Coronary artery (tissue), 2 donors: ENCODE measurements at places on chromosomes 2 and 18.

DNA sequence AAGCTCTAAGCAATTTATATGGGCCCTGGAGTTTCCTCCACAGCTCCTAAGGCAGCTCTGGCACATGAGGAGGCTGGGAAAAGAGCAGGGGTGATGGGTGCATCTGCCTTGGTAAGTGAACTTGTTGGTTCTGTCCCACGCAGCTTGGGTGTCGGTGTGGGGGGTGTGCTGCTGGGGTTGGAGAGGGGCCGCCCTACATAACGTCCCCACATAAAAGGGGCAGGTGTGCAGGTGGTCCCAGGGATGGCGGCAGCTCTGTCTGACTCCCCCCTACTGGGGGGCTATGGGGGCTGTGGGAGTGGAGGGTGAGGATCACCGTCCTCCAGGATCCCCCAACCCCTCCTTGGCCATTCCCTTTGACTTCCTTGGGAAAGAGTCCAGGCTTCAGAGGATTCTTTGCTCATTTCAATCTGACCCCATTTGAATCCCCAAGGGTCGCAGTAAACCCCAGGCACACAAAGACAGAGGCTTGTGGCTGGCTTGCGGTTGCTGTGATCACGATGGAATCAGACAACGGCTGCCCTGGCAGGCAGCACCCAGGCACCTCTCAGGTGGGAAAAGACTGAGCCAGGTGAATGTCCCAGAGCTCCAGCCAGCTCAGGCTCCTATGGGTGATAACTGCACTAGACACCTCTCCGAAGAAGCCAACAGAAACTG lies 34.5 kb upstream of the CD8A start:
- DNase-seq: no peak

DNA sequence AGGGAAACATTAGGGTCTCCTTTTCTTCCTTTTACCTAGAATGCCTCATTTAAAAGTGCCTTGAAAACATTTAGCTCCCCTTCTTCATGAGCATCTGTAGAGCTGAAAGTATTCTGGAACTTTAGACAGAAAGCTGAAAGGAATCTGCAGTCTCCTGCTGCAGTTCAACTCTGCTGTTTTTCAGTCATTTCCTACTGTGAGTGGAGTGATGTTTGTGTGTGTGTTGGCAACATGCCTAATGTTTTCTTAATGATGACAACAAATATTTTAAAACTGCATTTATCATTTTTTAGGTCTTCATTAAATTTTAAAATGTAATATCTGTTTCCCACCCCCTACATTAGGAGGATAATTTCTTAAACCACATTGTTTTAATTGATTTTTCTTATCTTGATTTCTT lies 66.6 kb downstream of the TWSG1 start:
- DNase-seq: no peak

DNA sequence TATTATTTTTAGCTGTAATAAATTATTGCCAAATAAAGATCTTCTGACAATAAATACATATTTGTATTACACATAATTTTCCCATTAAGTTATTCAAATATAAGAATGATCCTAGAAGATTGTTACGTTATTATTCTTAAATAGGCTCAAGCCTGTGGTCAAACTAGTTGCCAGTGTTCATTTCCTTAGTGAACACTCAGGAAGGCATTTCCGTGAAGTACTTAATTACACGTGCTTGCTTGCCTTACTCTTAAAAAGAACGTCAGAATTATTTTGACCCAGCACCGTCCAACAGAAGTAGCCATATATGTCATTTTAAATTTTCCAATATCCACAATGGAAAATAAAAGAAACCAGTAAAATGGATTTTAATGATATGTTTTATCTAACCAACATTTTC lies 249.8 kb downstream of the TXNL1 start:
- DNase-seq: no peak

DNA sequence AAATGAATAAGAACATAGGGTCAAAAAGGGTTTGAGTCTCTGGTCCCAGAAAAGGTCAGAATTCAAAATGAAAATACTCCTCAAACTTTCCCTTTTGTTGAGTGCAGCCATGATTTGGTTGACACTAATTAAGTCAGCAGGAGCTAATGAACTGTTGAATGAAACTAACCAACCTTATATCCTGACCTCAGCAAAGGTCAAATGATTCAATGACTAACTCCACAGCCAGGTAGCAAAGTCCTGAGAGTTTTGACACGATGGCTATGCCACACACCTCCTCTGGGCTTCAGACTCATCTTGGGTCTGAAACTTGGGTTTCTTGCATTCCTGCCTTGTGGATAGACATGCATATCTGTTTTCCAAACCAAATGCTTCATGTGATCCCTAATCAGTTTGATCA lies 172.3 kb downstream of the INO80D start:
- no peak for DNase-seq

- DNase-seq: no peak
Measured at GRCh38 chr2:177593402-177593801, 200.8 kb downstream of the AGPS start.

DNA sequence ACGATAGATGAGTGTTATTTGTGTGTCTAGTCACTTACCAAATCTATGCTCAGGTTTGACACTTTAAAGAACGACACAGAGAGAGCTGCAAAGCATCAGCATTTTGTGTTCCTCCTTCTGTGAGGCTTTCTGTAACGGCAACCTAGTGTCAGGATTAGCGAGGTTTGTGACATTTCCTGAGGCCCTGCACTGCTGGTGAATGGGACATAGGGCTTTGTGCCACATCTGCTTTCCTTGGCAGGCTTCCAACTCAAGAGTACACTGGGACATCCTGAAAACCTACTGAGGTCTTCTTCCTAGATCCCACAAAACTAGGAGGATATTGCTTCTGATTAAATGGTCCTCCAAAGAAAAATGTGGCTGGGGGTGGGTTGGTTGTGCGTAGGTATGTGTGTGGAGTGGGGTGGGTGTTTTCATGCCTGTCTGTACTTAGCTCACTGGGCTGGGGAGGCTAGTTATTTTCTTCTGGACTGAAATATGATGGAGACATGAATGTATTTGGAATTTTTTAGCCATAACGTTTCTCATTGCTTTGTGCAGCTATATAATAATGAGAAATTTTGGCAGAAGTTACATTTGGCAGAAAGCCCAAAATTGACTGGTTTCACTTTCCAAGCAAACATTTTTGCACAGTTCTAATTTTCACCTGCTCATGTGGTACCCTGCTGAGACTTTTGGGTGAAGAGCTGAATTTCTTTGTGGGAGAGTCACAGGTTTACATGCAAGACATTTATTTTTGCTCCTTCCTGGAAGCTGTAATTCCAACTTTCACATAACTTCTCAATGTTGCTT lies 308.4 kb downstream of the XIRP2 start:
- DNase-seq: no peak

GRCh38 chr2:240638512-240639160 lies 13.4 kb downstream of the GPR35 start:
- peak; percentile 69 for DNase-seq

DNA sequence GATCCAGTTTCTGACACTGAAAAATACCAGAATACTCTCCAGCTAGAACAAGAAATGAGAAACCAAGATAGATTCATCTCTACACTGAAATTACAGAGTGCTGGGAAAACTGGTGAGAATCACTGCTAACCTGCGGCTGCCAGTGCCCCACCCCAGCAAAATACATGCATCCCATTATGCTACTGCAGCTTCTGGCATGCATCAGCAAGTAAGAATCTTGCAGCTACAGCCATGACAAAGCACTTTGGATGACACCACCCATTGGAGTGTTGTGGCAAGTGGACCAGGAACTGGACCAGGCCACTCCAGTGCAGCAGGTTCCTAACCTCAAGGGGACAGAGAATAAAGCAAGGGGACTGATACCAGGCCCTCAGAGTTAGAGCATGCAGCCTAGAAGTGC lies 378.8 kb upstream of the ETAA1 start:
- DNase-seq: no peak

DNA sequence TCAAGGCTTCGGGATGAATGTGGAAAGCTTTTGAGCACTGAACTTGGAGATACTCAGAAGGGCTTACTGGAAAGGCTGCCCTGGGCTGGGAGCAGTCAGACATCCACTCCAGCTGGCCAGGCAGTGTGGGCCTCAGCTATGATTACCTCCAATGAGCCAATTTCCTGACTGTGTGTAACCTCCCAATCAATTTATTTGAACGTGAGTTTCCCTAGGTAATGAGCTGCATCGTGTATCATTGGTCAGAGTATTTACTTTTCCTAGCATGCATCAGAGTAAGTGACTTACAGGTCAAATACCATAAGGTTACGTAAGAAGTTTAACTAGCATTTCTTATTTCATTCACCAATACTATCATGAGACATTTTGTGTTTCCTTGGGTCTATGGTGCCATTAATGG lies 11.0 kb upstream of the CTAGE1 start:
- DNase-seq: no peak

- peak; percentile 22 for DNase-seq
Measured at GRCh38 chr2:136135921-136136906, 18.3 kb upstream of the CXCR4 start.

GRCh38 chr2:133265432-133265949 lies 302.8 kb downstream of the NCKAP5 start:
- DNase-seq: no peak

- no peak for DNase-seq
Measured at GRCh38 chr2:61951881-61952280, 46.4 kb downstream of the COMMD1 start.

DNA sequence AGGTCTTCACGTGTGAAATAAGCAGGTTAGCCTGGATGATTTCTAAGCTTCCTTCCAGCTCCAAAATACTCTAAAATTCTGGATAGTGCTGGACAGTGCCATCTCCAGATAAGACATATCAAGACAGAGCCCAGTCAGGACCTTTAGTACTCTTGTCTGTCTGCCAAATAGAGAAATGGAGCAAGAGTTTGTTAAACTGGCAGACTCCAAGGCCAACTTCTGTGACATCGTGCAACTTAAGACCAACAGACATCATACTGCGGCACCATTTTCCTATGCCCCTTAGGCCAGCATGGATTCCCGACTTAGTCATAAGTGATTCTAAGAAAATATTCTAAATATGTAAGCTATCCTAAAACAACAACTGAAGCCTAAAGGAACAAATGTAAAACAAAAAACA lies 118.6 kb downstream of the RBMS1 start:
- no peak for DNase-seq

GRCh38 chr2:64359892-64360657 lies 93.9 kb upstream of the LGALSL start:
- DNase-seq: peak; percentile 93

DNA sequence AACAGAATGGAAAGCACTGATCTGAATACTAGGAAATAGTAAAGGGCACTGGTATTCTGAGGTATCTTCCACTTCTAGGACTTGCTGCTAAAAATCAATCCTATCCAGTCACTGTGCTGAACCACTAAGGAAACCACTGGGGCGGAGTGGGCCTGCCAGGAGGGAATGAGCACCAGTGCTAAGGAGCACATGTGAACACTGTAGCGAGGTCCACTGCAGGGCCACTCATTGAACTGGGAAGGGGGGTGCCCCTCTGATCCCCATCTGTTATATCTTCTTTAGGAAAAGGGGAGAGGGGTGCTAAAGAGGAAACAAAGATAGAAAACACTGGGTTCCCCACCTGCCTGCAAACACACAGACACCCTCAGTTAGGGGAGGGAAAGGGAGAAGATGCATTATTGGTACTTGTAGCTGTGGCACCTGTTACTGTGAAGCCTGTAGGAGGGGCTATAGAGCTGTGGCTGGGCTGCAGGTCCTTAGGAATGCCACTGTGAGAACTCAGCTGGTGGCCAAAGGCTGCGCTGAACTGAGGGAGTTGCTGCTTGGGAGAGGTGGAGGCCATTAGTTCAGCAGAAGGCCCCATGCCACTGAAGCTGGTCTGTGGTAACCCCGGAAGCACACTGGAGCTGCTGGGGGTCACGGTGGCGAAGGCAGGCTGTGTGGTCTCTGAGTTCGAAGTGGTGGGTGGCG lies 81.8 kb downstream of the INO80D start:
- DNase-seq: no peak

GRCh38 chr2:150391779-150392178 lies 95.7 kb downstream of the RND3 start:
- DNase-seq: no peak

DNA sequence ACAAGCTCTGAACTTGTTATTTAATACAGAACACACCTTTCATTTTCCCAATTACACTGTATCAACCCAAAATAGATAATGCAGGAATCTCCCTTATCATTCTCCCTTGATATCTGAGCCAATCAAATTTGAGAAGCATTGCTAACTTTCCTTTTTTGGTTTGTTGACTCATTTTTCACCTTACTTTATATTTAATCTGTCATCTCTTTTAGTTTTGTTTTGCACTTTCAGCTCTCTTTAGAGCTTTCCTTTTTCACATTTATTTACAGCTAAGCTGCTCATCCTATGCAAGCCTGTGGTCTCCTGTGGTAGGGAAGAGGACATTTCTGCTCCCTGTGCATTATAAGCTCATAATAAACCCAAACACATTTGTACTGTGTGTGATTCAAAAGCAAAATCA lies 50.1 kb downstream of the ITGAV start:
- no peak for DNase-seq

DNA sequence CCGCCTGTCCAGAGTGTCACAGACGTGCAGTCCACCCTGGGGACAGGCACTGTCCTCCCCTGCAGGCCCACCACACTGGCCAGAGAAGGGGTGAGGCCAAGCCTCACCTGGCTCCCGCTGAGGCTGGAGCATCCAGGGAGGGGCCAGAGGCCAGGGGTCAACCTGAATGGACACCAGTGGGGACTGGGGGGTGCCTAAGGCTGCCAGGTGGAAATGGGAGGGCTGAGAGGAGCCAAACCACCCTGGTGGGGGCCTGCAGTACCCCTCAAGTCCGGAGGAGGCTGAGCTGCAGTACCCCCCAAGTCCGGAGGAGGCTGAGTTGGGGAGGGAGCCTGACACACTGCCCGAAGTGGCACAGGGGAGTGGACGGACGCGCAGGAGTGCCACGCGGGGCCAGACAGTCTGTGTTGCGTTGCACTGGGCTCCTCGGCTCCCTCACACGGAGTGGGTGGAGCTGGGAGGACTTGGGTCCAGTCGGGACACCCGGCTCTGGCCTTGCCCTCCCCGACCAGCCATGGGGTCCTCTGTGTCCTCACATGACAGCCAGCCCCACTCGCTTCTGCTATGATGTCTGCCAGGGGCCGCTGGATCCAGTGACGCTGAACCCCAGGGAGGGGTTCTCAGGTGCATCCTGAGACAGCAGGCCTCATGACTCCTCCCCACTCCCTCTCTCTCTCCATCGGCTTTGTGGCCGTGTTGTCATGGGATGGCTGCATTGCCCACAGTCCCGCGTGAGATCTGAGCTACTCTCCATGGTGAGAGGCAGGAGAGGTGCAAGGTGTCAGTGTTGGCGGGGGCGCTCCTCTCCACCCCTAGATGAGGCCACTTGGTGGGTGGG lies 22.3 kb upstream of the GPC1 start:
- DNase-seq: peak; percentile 68

- no peak for DNase-seq
Measured at GRCh38 chr18:75226286-75226955, 15.8 kb downstream of the TSHZ1 start.

DNA sequence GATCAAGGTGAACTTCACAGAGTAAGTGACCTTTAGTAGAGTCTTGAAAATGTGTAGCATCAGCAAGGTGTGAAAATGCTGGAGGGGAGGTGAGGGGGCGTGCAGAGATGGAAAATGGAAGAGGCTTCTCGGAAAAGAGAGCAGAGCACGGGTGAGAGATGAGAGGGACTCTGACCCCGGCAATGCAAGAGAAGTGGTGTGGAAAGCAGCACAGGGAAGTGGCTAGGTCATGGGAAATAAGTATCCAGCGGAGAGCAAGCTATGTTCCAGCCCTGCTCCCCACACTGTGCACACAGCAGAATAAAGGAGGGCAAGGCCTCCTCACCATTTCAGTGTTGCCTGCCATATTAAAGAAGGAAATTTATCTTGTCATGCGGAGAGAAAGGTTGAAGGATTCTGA lies 241.7 kb upstream of the DOK6 start:
- no peak for DNase-seq
